Left hindlimb (tissue), 1 donor: ENCODE measurements at places on chromosomes 3 and 15.

- no peak for DNase-seq
Measured at GRCh38 chr15:86837294-86838061, 757.8 kb downstream of the AGBL1 start.

DNA sequence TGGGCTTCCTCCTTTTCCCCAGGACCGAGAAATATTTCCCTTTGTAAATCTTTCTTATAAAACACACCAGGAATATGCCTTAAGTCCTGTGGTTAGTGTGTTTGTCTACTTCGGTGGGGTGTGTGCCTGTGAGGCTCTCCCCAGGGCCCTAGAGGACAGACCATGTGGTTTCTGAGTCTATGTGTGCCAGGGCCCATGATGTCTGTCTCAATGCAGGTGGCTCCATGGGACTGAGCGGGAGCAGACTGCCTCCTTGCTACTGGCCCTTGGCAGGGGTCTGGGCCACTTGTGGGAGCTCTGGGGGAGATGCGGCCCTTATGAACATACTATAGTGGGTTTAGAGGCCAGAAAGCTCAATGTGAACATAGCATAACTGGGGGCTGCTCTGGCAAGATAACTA lies 37.6 kb downstream of the SCN5A start:
- peak; percentile 24 for DNase-seq

DNA sequence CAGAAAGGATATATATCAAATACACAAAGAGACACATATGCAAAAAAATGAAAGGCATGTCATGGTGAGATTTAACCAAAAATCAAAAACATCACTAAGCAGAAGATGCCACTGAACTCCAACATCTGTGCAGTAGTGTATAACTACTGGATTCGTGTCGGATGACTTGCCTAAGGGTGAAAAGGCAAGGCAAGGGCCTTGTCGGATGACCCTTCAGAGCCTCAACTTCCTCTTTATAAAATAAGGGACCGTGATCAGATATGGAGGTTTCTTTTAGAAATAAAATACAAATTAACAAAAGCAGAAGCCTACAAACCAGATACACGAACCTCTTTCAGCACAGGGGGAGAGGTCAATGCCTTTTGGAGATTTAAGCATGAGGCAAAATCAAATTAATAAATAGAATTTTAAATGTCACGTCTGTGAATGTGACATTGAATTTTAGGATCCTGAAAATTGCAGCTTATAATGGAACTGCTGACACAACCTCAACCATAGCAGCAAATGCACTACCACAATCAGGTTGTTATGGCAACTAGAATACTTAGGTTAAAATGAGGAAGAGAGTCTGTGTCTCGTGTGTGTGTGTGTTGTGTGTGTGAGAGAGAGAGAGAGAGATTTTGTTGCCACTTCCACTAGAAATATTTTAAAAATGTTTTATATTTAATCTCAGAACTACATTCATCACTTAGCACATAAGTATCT lies 8.3 kb upstream of the CHRM5 start:
- no peak for DNase-seq

DNA sequence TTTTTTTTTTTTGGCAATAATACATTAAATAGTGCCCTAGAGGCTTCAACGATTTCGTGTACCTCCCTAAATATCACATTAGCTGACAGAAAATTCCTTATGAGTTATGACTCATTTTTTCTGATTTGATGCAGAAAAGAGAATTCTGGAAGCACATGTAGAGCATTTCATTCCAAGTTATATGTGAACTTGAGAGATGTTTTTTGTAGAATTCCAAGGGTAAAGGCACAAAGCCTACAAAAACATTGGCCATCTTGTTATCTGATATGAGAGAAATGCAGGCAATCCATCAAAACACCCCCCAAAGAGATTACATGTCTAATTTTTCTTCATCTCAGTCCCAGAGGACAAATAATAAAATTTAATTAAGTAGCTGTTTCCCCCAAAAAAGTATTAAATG lies 6.7 kb upstream of the PFN2 start:
- DNase-seq, result no peak

DNA sequence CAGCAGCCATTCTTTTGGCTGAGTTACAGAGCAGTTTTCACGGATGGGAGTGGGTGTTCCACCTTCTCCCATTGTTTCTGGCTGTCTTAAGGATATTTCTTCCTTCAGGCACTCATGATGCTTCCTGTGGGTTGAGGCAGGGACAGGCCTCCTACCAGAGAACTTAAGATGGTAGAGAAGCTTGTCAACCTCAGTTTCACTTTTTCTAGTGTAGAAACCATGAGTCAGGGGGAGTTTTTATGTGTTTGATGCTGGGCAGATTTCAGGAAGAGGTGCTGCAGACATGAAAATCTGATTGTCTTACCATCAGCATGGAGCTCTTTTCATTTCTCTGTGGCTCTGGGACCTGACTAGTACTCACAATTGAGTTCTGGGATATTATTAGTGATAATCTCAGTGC lies 48.7 kb upstream of the VEPH1 start:
- no peak for DNase-seq

- peak; percentile 82 for DNase-seq
Measured at GRCh38 chr3:66456711-66457173, 44.1 kb downstream of the LRIG1 start.

DNA sequence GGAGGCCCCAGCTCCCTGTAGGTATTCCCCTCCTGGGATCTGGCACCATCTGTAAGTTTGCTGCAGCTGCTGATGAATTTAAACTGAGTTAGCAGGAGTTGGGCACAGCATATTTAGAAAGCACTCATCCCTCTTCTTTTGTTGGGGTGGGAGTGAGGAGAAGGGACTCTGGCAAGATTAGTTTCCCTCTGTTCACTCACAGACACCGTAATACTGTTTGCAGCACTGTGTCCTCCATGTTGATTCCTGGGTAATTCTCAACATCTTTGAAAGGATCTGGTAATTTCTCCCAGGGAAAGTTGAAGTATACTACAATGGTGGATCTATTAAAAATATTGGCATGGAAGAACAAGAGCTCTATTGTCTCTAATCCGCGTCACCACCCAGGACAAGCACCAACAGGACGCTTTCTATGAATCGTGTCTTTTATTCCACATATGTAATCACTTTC lies 173.3 kb downstream of the RBMS3 start:
- DNase-seq, result no peak

GRCh38 chr3:94249491-94250079 lies 186.7 kb downstream of the NSUN3 start:
- DNase-seq, result peak; percentile 47

GRCh38 chr3:159916052-159916451 lies 72.6 kb upstream of the IL12A start:
- no peak for DNase-seq

- no peak for DNase-seq
Measured at GRCh38 chr3:134476306-134476705, 9.5 kb downstream of the ANAPC13 start.

DNA sequence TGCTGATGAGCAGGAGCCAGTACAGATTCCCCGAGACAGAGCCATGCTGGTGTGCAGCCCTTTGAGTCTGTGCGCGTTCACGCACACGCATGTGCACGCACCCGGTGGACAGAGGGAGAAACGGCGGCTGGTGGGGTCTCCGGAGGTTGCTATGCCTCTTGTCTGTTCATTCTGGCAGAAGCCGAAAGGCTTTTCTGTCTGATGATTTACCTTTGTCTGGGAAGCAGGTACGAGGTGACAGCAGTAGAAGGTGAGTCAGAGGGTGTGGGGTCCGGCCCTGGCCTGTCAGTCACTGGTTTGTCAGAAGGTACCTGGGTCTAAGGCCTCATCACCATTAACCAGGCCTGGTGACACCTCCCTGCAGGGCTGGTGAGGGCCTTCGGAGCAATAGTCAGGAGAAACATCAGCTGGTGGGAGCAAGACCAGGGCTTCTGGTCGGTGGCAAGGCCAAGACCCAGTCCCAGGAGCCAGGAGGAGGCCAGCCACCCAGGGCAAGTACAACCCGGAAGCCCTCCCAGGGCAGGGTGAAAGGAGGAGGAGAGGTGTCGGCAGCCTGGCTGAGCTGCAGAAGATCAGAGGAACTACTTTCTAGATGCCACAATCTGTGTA lies 7.5 kb downstream of the PCSK6 start:
- DNase-seq, result no peak

GRCh38 chr3:124772081-124772831 lies 42.0 kb downstream of the UMPS start:
- peak; percentile 62 for DNase-seq

DNA sequence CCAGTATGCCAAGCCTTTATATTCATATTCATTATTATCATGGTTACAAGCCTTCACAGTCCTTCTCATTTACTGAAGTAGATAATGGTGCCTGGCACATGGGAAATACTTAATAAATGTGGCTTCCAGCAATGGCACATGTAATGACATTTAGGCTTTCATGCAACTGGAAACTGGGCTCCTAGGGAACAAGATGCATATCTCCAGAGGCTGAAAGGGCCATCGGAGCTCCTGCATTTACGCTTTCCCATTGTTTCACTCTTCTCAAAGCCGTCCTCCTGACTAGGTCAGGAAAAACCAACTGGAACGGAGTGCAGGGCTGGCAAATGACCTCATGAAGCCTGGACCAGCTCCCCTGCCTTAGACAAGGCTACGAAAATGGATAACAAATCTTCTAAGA lies 474.9 kb downstream of the MAGI1 start:
- DNase-seq, result no peak

DNA sequence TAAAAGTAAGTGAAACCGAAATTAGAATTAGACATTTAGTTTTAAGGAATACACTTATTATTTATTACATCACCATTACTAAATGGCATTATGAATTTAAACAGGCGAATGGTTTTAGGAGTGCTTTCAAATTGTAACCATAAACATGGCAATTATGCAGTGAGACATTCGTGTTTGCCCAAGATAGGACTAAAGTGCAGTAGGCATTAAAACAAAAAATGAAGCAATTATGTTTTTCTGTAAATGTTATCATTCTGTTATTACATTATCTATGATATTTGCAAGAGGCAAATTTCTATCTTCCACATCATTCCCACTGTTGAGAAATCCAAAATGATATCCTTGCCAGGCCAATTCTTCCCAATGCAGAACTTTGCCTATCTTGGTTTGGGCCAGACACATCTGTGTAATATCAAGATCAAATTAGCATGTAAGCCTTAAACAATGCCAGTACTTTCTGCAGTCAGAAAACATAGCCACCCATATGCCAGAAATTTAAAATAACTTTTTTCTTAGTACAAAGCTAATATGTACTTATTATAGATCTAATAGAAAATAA lies 156.9 kb downstream of the ATP8B4 start:
- DNase-seq, result no peak

DNA sequence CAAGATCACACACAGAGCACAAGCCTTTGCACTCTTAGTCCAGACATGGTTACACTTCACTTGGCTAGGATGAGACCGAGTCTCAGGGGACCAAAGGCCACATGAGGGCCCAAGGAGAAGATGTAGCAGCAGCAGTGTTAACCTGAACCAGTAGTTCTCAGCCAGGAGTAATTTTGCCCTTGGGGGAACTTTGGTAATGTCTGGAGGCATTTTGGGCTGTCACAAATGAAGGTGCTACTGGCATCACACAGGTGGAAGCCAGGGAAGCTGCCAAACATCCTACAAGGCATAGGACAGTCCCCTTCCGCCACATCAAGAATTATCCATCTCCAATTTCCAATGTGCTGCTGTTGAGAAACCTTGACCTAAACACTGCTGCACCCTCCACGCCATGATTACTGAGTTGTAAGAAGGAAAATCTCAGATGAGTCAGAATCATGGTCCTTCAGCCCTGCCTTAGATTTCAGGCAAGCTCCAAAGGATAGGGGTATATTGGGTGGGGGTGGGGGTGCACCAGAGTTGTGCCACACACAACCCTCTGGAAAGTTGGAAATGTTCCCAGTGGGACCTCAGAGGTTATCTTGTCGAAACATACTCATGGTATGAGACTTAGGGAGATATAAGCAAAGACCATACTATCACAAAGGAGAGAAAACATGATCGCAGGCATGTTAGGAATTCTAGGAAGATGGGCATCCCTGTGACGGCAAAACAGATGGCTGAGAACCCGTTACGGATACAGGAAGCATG lies 36.2 kb downstream of the SEMA5B start:
- no peak for DNase-seq

DNA sequence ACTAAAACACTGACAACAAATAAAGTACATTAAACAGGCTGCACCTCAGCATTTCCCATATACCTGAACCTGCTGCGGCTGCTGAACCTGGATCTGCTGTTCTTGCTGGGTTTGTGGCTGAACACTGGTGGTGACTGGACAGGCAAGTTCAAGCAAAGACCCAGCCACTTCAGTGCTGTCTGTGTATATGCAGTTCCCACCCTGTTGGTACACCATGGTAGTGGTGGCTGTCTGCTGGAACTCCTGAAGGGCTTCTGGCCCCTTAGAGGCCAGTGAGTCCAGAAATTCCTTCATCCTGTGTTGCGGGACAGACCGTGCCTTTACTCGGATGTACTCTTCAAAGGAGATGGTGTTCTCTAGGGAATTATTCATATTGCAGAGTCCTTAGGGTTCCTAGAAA lies 17.2 kb downstream of the QRICH1 start:
- DNase-seq, result no peak

GRCh38 chr15:33242669-33243191 lies 48.2 kb upstream of the FMN1 start:
- no peak for DNase-seq

DNA sequence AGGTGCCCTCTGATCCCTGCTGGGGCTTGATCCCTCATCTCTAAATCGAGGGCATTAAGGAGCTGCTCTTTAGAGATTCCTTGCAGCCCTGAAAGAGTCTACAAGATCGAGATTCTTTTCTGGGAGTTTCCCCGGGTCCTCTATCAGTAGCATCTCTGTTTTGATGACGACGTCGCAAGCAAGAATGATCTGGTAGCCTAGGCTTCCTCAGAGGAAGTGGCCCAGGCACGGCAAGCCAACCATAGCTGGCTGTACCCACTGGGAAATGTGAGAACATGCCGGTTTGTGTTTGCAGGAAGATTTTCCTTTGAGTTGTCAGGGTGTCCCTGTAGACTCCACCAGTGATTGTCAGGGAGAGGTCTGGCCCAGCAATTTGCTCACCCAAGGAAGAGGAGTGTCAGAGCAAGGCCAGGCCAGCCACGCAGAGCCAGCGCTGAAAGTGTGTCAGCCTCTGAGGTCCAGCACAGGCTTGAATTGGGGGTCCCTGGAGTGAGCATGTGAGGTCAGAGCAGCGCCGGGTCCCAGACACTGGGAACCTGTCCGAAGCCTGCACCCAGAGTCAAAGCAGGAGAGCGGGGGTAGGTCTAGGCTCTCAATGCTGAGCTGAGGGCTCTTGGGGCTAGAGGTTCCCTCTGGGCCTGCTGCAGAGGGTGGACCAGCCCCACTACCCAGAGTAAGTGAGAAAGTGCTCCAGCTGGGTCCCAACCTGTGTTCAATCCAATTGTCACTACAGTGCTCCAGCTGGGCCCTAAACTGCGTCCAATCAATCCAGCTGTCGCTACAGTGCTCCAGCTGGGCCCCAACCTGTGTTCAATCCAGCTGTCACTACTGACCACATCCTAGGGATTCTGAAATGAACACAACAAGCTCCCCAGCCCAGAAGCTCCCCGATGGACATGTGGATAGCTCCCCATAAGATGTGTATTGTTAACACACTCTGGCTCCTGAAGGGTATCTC lies 95.7 kb downstream of the CHDH start:
- DNase-seq, result no peak
